ENCODE measurements at places on chromosomes 4 and X.

DNA sequence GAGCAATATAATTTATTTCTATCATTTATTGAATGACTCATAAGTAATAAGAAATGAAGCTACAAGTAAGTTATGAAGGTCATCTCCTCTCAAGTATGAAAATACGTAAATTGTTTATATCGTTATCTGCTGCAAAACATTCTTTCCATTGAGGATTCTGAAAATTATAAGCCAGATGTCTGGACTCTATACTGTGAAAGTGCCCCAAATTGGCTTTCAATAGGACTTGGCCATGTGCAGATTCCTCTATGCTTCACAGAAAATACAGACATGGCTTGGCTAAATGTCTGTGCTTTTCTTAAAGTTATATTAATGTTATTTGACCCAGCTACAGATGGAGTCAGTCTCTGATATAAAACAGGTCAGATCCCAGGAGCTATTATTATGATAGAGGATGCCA lies 2109.9 kb upstream of the AGA start:
- DNase-seq = no peak

DNA sequence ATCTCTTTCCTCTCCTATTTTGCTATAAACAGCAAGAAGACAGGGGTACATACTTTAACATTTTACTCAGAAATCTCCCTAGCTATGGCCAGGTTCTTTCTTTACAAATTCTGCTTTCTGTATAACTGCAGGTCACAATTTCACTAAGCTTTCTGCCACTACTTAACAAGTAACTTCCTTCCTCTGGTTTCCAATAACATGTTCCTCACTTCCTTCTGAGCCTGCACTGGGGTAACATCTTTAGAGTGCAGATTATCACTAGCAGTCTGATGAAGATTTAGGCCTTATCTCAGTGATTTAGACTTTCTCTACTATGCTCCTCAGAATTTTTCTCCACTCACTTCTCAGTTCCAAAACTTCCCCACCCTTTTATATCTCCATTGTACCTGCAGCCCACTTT lies 1930.5 kb upstream of the AGA start:
- DNase-seq = no peak

DNA sequence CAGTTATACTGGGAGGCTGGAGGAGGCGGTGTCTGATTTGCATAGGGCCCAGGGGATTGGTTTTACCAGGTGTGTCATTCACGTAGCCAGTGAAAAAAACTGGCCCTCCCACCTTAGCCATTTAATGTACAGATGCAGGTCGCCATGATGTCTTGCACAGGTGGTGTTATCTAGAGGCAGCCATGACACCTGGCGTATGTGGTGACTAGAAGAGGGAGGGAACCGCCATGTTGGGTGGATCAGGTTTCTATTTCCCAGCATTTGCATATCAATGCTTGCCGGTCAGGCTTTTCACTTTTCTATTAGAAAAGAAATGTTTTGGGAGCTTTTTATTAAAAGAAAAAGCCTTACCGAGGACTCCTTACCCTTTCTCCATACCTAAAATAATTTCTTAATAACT lies 523.4 kb downstream of the ADGRL3 start:
- no peak for DNase-seq

DNA sequence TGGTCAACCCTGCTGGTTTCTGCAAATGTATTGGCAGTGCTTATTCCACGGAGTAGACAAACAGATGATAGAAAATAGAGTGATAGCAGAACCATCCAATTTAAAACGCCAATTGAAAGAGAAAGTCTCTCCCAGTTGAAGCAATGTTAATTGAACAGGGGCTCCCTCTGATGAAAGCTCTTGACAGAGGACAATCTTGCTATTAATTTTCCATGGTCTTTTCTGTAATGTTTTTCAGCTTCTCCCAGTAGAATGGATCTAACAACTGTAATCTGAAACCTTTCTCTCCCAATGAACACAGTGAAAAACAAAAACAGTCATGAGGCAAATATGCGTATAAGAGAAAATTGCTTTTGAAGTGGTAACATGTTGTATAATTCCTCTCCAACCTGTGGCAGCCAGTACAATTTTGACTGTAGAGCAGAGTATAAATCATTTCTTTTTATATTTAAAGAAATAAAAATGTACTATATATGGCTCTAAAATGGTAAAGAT lies 225.1 kb upstream of the GALNTL6 start:
- DNase-seq = no peak

- no peak for DNase-seq
Observed at GRCh38 chr4:120078216-120078615, 11.6 kb upstream of the MAD2L1 start.

DNA sequence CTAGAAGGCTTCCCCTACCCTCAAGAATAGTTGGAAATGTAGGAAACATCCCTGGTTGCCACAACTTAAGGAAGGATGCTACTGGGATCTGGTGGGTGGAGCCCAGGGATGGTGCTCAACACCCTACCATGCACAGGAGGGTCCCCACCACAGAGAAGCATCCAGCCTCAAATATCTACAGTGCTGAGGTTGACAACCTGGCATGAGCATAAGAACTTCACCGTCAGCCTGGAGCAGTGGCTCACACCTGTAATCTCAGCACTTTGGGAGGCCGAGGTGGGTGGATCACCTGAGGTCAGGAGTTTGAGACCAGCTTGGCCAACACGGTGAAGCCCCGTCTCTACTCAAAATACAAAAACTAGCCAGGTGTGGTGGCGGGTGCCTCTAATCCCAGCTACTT lies 24.0 kb upstream of the ASMTL start:
- DNase-seq = no peak

DNA sequence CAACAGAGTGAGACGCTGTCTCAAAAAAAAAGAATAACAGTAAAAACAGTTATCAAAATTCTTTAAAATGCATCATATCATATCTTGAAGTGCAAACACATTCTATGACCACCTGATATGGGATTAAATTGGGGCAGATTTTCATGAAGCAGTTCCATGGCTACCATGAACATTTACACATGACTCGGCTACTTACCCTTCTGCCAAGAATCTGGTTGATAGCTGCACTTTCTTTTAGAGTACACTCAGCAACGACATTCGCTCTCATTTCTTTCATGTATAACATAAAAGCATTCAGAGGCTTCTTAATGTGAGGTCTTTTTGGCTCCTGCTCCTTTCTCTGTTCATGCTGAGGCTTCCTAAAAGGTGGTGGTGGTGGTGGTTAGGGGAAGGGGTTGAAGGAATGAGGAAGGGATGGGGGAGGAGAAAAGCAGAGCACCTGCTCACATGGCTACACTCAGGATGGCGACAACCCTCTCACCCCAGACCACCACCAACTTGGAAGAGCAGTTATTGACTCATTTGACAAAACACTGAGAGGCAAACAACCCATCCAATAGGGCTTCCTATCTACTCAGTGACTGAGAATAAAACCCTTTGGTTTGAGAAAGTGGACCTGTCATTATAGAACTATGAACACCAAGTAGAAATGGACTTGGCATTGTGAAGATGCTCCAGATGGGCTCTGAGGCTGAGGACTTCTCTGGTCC lies 88.5 kb downstream of the HADH start:
- DNase-seq = no peak

- no peak for DNase-seq
Observed at GRCh38 chr4:58561170-58561569, 1451.0 kb upstream of the IGFBP7 start.

DNA sequence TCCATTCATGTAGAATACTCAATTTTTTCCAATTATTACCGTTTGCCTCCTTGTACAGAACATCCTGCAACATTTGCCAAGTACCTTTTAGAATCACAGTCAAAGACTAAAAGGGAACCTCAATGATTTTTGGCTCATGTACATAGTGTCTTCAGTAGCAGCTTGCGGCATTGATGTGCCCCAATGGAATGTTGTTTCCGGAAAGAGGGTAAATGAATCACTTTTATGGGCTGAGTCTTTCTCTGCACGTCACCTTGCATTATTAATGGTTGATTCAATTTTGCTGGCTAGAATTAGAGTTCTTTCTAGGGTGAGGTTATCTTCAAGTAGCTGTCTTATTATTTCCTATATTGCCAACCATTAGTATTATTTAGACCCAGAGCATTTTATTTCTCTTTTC lies 116.9 kb upstream of the GABRA2 start:
- DNase-seq = no peak

DNA sequence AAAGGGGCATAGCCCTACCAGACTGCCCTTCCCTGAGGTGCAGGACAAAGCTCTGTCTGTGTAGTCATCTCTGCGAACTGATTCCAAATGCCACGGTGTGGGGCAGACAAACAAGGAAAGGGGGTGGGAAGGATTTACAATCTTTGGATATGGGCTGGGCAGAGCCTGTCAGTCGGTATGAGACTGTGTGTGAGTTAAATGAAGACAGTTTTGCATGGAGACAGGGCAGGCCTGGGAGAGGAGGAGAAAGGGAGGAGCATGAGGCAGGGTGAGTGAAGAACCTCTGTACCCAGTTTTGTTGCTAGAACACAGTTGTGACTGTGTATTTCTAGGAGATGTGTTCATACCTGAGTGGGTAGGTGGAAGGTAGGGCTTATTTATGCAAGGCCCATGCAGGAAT lies 59.4 kb upstream of the MSN start:
- DNase-seq = no peak

GRCh38 chr4:36288731-36289426 lies 7.5 kb downstream of the DTHD1 start:
- DNase-seq = no peak
